ENCODE measurements at places on chromosomes 5 and 9.
A peak's percentile ranks its signal among the peaks of the same experiment; 100 is the strongest.

GRCh38 chr5:117201001-117201400 lies 626.4 kb upstream of the SEMA6A start:
- DNase-seq = no peak

GRCh38 chr9:94741866-94742265 lies 15.4 kb downstream of the AOPEP start:
- no peak for DNase-seq

DNA sequence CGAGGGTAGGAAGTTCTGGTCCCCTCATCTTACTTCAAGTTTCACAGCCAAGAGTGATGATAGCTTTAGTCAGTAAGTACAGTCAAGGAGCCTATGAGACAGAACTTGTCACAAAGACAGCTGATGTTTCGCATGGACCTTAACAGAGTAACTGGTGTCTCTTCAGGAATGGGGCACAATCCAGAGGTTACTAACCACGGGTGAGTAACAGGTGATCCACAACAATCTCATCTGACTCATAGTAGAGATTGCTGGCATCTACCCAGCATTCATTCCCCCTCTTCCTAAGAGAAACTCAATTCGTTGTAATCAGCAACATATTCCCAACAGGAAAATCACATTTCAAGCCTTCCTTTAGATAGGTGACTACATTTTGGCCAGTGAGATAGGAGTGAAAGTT lies 126.7 kb downstream of the SNX18 start:
- no peak for DNase-seq

DNA sequence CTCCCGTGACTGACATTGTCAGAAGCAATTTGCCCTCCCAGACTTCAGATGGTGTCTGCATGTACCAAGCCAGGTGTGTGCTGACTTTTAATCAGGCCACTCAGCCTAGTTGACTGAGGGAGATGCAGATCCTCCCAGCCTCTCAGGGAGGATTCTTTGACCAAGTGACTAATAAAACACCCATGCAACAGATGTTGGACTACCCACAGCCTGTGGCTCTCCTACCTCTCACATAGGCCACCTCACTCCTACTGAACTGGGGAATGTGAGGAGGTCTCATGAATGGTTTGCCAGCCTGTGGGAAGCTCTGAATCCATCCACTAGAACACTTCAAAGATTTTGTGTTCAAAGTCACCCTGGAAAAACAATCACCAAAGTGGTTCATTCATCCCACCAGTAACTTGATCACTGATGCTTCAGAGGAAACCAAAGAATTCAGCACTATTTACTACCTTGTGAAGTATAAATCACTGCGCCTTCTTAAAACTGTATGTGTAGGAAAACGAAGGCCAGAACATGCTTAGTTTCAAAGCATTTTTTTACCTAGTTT lies 80.1 kb downstream of the ESM1 start:
- DNase-seq = no peak

- no peak for DNase-seq
These were observed 3.0 kb downstream of the GRK6 start for GRCh38 chr5:177429248-177430040.

DNA sequence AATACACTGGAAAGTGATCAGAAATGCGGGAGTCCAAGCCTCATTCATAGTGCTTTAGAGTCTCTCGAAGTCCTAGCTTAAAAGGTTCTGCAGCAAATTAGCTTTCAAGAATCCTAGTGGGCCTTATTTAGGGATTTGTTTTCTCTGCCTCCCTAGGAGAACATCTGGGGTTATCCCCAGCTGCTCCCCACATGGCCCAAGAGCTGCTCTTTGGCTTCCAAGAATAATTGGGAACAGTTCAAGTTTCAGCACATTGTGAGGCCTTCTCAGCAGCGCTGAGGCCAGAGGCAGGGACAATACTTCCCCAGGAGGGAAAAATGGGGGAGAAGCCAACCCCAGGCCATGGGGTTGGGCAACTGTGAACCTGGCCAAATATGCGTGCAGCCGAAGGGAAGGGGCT lies 108.7 kb downstream of the LIFR start:
- DNase-seq = no peak

GRCh38 chr5:171924493-171925122 lies 81.8 kb downstream of the FBXW11 start:
- DNase-seq = no peak

GRCh38 chr5:140311011-140311467 lies 8.1 kb upstream of the PFDN1 start:
- DNase-seq = no peak

DNA sequence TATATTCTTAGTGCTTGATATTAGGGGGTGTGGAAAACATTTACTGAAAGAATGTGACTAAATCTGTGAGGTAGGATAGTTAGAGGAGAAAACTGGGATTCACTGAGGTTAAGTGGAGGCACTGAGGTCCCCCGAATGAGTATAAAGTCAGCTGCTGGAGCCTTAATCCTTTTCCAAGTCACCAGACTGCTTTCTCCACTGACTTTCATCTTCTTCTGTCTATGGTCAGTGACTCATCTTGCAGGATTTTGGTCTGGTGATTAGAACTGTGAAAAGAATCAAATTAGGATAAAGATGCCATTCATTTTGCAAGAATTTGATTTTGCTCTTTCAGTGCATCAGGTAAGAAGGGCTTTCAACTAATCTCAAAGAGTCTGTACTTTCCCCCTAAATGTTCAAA lies 89.3 kb upstream of the ALDH1A1 start:
- no peak for DNase-seq

- DNase-seq = no peak
These were observed 497.7 kb upstream of the WWC1 start for GRCh38 chr5:167793700-167794099.

GRCh38 chr9:74887981-74888370 lies 255 bp upstream of the TRPM6 start:
- DNase-seq = no peak

DNA sequence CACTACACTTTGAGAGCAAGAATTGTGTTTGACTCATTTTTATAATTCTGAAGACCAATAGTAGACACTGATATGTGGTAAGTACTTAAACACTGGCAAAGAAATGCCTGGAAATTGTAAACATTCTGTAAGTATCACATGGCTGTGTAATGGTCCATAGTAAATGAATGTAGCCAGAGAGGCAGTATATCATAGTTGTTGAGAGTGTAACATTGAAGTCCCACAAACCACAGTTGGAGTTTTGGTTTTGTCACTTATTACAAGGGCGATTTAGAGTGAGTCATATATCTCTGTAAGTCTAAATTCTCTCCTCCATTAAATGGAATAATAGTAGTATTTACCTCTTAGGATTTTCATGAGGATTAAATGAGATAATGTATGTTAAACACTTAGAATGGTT lies 181.1 kb upstream of the MEF2C start:
- no peak for DNase-seq

GRCh38 chr5:122515709-122516431 lies 203.8 kb downstream of the SNCAIP start:
- peak; percentile 68 for DNase-seq

DNA sequence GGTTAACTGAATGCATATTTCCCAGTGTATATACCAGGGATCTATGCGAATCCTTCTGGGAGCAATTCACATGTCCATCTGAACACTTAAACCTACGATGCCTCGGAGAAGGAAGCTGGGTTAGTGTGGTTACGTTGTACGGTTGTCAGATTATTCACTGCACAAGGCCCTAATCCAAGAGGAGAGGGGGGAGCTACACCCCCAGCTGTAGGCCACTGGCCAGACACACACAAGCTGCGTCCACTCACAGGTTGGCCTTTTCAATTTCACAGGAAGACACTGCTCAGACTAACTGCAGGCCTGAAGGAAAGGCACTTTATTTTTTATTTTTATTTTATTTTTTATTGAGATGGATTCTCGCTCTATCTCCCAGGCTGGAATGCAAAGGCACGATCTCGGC lies 184.5 kb upstream of the GNA14 start:
- no peak for DNase-seq

Data from iPS DF 19.7 (cell line).